ENCODE measurements at places on chromosomes 11 and 22. TPM values are rescaled to one million over a fixed set of nuclear protein-coding genes. Genes with fewer than 3 reads are reported as not detected.
A peak's percentile ranks its signal among the peaks of the same experiment; 100 is the strongest.

The OR8A1 gene
- not detected for total RNA-seq

DNA sequence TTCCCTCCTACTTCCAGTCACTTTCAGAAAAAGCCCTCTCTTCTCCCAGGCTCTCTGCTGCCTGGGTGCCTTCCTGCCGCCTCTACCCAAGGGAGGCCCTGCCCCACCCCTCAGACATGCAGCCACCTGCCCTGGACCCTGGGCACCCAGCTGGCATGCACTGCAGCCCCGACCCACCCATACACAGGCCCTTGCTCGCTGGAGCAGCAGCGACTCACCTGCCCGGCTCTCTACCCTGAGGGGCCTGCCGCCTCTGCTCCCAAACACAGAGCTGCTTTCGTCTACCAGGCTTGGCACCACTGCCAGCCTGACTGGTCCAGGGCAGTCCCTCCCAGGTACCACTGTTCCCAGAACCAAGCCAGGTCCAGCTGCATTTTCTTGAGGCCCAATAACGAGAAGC lies 1.2 kb upstream of the TSSK2 start:
- H3K36me3 ChIP-seq: peaks cover 6% of the 10 kb centered on the region
- H3K27me3 ChIP-seq: no peaks in the 10 kb centered on the region
- peak overlapping the region; percentile 17 for H3K4me3 ChIP-seq
- H3K4me1 ChIP-seq: no peaks in the 10 kb centered on the region
- H3K27ac ChIP-seq: no peak overlapping the region
- DNase-seq: no peak

The HTR3A gene
- 4.6 TPM for total RNA-seq

DNA sequence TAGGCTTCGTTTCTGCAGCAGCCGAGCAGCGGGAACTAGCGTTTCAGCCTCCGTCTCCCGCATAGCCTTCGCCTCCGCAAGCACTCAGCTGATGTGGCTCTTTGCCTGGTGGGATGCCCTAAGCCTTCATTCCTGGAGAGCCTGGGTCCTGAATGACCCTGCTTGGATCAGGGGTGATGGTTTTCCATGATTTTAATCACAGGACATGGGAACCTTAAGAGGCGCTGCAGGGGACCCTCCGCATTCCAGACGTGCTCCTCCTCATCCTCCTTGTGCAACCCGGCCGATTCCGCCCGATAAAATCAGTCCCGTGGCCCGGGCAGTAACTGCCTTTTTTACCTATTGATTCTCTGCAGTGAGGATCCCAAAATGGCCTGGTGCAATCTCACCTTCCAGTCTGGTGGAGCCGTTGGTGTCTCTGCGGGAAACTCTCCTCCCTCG lies 8.2 kb downstream of the C11orf21 start:
- no peaks in the 10 kb centered on the region for H3K36me3 ChIP-seq
- H3K27me3 ChIP-seq: peaks cover 23% of the 10 kb centered on the region
- no peak overlapping the region for H3K27ac ChIP-seq

DNA sequence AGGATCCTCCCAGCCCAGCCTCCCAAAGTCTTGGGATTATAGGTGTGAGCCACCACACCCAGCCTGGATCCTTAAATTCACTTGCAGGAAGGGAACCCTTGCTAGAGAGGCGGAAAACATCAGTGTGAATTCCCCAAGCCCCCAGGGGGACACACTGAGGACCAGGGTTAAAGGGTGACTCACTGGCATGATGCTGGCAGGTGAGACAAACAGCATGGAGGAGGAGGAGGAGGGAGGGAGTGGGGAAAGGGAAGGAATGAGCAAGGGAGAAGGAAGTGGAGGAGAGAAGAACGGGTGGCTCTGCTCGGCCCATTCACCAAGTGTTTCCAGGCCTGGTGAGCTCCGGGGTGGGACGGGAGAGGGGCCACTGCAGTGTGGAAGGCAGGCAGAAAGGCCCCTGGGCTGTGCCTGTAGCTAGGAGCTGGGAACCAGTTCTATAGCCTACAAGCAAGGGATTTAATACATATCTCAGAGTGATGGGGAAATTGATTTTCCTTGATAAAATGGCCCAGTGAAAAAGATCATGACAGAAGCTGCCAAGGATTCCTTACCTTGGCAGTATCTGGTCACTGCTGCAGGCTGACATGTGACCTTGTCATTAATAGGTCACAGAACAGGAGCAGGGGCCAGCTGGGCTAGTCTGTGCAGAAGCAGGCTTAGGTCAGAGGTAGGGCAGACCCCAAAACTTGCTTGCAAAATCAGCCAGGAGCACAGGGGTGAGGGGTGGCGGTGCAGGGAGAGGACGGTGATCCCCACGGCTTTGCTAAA lies 370.2 kb downstream of the SHANK2 start:
- H3K4me1 ChIP-seq: peaks cover 19% of the 10 kb centered on the region
- no peak overlapping the region for H3K4me3 ChIP-seq
- H3K27ac ChIP-seq: no peak overlapping the region
- H3K27me3 ChIP-seq: no peaks in the 10 kb centered on the region
- no peak for DNase-seq

The POLR2F gene
- 137 TPM for total RNA-seq

The EEF1G gene
- 2,024 TPM for total RNA-seq

- peak within 1 kb of the TSS; percentile 98 for H3K27ac ChIP-seq
- no peaks in the 10 kb centered on the region for H3K27me3 ChIP-seq
- H3K4me1 ChIP-seq: peaks cover 29% of the 10 kb centered on the region
- H3K36me3 ChIP-seq: peaks cover 5% of the 10 kb centered on the region
- peak within 1 kb of the TSS; percentile 94 for H3K4me3 ChIP-seq
These were observed at the start of gene MED19 for GRCh38 chr11:57711414-57712255. Gene MED19, minus strand, starts transcription at chr11:57712215. Its CDS starts 36 bp downstream, at chr11:57712179.

- DNase-seq: no peak
- H3K27me3 ChIP-seq: no peaks in the 10 kb centered on the region
- no peaks in the 10 kb centered on the region for H3K36me3 ChIP-seq
These were observed 358.3 kb upstream of the CTSC start for GRCh38 chr11:88695689-88696414.

GRCh38 chr11:91805293-91805692 lies 419.3 kb upstream of the FAT3 start:
- no peaks in the 10 kb centered on the region for H3K27me3 ChIP-seq
- H3K4me1 ChIP-seq: peaks cover 9% of the 10 kb centered on the region
- no peak overlapping the region for H3K4me3 ChIP-seq
- no peak overlapping the region for H3K27ac ChIP-seq

The TIMM10 gene
- 108 TPM for total RNA-seq

The RPL3 gene
- 2,333 TPM for total RNA-seq

GRCh38 chr11:113240389-113240788 lies 74.0 kb upstream of the TTC12 start:
- peaks cover 17% of the 10 kb centered on the region for H3K4me1 ChIP-seq
- H3K36me3 ChIP-seq: peaks cover 13% of the 10 kb centered on the region
- no peak overlapping the region for H3K4me3 ChIP-seq
- no peak for DNase-seq

- H3K27me3 ChIP-seq: no peaks in the 10 kb centered on the region
- H3K36me3 ChIP-seq: no peaks in the 10 kb centered on the region
- DNase-seq: no peak
These were observed 10.0 kb downstream of the STX3 start for GRCh38 chr11:59765068-59765735.

GRCh38 chr22:17047656-17048055 lies 37.1 kb upstream of the IL17RA start:
- no peaks in the 10 kb centered on the region for H3K4me1 ChIP-seq
- H3K27ac ChIP-seq: no peak overlapping the region
- no peak for DNase-seq
- no peaks in the 10 kb centered on the region for H3K36me3 ChIP-seq
- peaks cover 47% of the 10 kb centered on the region for H3K27me3 ChIP-seq

The SOX10 gene
- 279 TPM for total RNA-seq

The BRSK2 gene
- total RNA-seq: 72.5 TPM

The PAMR1 gene
- total RNA-seq: 0.66 TPM

The CD6 gene
- 0.39 TPM for total RNA-seq

DNA sequence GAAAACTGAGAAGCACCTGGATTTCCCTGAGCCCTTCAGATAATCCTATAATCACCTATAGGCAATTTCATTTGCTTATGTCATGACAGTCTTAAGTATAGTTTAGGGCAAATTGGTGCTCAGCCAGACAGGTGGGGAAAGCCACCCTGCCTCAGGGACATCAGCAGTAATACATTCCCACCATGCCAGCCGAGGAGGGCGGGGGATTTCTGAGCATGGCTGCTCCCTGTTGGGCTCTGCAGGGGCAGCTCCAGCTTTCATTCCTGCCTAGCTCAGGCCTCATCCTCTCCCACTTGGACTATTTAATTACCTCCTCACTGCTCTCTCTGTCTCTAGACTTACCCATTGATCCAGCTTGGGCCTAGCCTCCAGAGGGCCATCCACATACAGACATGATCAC lies 9.0 kb upstream of the DRD2 start:
- no peak overlapping the region for H3K27ac ChIP-seq
- DNase-seq: no peak
- H3K4me3 ChIP-seq: no peak overlapping the region
- peaks cover 27% of the 10 kb centered on the region for H3K27me3 ChIP-seq
- no peaks in the 10 kb centered on the region for H3K36me3 ChIP-seq

- no peaks in the 10 kb centered on the region for H3K4me1 ChIP-seq
- no peak for DNase-seq
- no peaks in the 10 kb centered on the region for H3K36me3 ChIP-seq
- no peak overlapping the region for H3K4me3 ChIP-seq
- H3K27me3 ChIP-seq: no peaks in the 10 kb centered on the region
These were observed 33.9 kb upstream of the EIF3M start for GRCh38 chr11:32549611-32550187.

GRCh38 chr11:117999354-117999993 lies 13.3 kb downstream of the IL10RA start:
- no peaks in the 10 kb centered on the region for H3K36me3 ChIP-seq
- no peak overlapping the region for H3K4me3 ChIP-seq
- H3K27ac ChIP-seq: no peak overlapping the region
- H3K4me1 ChIP-seq: peaks cover 7% of the 10 kb centered on the region

- no peak within 1 kb of the TSS for H3K27ac ChIP-seq
- no peaks in the 10 kb centered on the region for H3K36me3 ChIP-seq
- DNase-seq: peak; percentile 33
- H3K4me1 ChIP-seq: peaks cover 24% of the 10 kb centered on the region
These were observed at the start of gene GLB1L3 for GRCh38 chr11:134275534-134276395. Gene GLB1L3, plus strand, starts transcription at chr11:134276379. Its CDS starts 362 bp downstream, at chr11:134276741.

DNA sequence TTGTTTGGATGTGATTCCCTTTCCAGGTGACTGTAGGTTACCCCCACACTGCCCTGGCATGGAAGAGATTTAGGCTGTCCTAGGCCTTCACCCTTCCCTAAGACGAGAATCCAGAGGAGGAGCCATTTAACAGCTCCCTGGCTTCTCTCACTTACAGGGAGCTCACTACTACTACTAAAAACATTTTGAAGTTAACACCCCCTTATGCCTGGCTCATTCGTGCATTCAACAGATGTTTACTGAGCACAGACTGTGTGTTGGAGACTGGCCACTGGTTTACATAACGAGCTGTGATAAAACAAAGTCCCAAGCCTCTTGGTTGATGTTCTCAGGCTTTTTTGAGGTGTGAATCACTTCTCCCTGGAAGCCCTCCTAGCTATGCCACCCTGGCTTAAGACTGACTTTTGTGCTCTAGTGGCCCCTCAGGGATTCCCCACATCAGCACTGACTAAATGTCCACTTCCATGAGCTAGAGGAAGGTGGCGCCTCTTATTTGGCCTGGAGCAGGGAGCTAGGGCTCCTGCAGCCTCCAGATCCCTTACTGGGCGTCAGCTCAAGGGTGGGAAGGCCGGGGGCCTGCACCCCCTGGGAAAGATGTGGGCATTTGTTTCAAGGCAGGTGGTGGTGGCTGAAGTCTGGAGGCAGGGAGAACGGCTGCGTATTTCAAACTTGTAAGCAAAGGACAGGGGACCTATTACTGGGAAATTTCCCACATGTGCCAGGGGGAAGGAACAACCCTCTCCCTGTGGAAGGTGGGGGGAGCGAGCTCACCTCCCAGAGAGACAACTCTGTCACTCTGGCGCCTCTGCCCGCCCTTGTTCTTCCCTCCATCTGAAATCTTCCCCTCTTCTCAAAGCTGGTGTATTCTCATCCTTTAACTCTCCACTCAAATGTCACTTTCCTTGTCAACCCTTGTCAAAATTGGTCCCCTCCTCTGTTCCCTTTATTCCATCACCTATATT lies 19.4 kb upstream of the MALAT1 start:
- H3K27me3 ChIP-seq: no peaks in the 10 kb centered on the region
- H3K4me1 ChIP-seq: peaks cover 44% of the 10 kb centered on the region
- H3K27ac ChIP-seq: no peak overlapping the region
- peak overlapping the region; percentile 81 for H3K4me3 ChIP-seq

DNA sequence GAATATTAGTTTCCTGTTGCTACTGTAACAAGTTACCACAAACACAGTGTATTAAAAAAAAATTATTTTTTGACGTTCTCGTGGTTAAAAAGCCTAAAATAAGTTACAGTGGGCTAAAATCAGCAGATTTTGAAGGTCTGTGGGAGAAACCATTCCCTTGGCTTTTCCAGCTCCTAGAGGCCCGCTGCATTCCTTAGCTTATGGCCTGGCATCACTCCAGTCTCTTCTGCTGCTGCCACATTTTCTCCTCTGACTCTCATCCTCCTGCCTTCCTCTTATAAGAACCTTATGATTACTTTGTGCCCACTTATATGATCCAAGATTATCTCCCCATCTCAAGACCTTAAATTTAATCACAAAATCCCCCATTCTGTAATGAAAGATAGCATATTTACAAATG lies 392.7 kb downstream of the GUCY1A2 start:
- peaks cover 4% of the 10 kb centered on the region for H3K36me3 ChIP-seq
- H3K4me3 ChIP-seq: no peak overlapping the region
- H3K27ac ChIP-seq: no peak overlapping the region
- H3K27me3 ChIP-seq: no peaks in the 10 kb centered on the region

The BARX2 gene
- not detected for total RNA-seq

DNA sequence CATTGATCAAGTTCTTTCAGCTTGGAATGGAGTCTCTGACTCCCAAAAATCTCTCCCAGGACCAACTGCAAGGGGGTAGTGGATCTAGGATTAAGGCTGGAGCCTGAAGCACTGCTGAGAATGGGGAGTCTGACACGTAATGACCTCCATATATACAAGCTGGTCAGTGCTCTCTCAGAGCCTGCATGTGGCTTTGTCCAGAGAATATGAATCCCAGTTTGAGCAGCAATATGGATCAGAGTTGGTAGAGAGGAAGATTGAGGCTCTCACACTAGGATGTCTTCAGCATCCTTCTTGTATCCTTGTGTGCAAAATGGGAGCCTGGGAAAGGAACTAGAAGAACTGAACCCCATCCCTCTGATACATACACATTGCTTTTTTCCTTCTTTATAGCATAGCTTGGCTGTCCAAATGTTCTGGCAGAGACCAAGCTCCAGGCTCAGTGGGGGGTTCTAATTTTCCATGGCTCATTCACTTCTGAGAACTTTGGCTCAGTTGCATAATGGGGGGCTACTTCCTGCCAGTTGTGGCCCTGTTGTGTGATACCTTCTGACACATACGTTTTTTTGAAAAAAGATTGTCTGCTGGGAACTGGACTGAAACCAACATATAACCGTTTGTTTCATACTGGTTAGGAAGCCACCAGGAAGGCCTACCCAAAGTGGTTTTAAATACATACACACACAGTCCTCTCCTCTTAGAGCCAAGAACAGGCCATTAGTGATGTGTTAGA lies 138.2 kb downstream of the ETS1 start:
- no peak overlapping the region for H3K27ac ChIP-seq
- H3K4me3 ChIP-seq: peak overlapping the region; percentile 16
- no peak for DNase-seq
- peaks cover 11% of the 10 kb centered on the region for H3K27me3 ChIP-seq

The MRGPRX3 gene
- not detected for total RNA-seq

All from neural crest cell (in vitro differentiated cells).